ENCODE measurements at places on chromosomes 12 and 14.

- DNase-seq = peak; percentile 54
Observed at GRCh38 chr14:93103392-93104080, 12.2 kb downstream of the ITPK1 start.

DNA sequence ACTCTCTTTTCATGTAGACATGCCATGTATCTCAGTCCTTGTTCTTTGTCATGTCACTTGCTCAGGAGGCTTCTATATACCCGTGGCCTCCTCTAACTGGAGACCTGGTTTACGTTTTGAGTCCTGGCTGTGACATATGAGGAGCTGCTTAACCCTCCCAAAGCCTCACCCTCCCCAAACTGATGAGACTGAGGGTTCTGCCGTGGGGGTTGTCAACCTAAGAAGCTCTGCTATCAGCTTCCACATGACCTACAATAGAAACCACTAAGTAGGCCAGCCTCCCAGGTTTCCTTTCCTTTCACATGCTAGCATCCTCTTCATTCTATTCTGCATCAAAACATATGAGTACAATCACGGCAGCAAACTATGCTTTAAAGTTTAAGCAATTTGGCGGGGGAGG is 76.8 kb upstream of the WSCD2 start:
- no peak for DNase-seq

GRCh38 chr12:14283489-14284144 is 81.9 kb upstream of the ATF7IP start:
- DNase-seq = no peak

GRCh38 chr12:12818701-12819100 is 5.6 kb downstream of the DDX47 start:
- DNase-seq = no peak

- DNase-seq = no peak
Observed at GRCh38 chr12:101086490-101087135, 123.4 kb downstream of the SLC5A8 start.

GRCh38 chr12:6964605-6965025 is 5.8 kb downstream of the PHB2 start:
- no peak for DNase-seq

- no peak for DNase-seq
Observed at GRCh38 chr14:36807727-36808126, 146.1 kb downstream of the PAX9 start.

- DNase-seq = no peak
Observed at GRCh38 chr14:68937471-68938270, 41.4 kb downstream of the ACTN1 start.

DNA sequence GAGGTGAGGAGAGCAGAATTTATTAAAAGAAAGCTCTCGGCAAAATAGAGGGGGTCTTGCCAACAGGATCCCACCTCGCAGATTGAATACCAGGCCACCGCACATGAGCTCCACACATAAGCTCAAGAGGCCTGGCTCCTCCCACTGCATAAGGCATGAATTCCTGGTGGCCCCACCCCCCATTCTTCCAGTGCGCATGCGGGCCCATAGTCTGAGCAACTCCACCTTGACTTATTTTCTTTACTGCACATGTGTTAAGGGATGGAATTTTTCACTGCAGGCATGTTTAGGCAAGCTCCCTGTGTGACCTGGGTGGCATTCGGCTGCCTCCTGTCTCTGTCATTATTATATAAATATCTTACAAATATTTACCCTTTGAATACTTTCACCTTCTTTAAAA is 412.5 kb downstream of the RMST start:
- DNase-seq = no peak

GRCh38 chr12:45298721-45299692 is 83.1 kb downstream of the ANO6 start:
- DNase-seq = no peak

- DNase-seq = no peak
Observed at GRCh38 chr12:102201436-102202061, 3.9 kb upstream of the PMCH start.

DNA sequence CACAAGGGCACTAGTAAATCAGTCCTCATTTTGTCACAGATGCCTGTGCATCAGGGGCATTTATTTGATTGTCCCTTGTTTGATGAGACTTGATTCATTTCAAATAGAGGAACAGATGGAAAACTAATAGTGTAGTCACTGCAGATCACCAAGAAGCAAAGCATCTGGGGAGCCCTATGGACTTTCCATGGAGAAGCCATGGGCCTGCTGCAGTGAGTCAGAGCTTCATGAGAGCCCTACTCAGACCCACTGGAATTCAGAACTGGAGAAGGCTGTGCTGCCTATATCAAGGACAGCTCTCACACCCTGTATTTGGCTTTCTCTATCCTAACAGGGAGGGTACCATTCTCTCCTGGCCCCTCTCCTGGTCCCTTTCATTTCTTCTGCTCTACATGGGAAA is 126.2 kb downstream of the GRIP1 start:
- no peak for DNase-seq

- no peak for DNase-seq
Observed at GRCh38 chr14:34964977-34965764, 17.6 kb upstream of the SRP54 start.

DNA sequence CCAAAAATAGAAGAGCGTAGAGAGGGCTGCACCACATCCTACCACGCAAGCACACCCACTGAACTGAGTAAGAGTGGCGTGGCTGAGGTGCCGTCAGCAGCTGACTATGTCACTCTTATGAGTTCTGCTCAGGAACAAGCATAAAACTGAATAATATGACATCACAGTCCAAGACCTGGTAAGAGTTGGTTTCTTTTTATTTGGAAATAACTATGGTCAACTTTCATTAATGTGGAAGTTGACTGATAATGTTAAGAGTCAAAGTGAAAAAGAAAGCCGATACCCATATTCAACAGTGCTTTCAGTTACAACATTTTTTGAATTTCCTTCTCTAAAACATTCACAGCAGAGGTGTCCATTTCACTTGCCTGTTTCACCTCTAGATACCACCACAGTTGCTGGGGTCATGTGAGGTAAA is 44.6 kb downstream of the GNS start:
- no peak for DNase-seq

GRCh38 chr14:34496679-34497513 is 34.9 kb upstream of the SPTSSA start:
- DNase-seq = no peak

DNA sequence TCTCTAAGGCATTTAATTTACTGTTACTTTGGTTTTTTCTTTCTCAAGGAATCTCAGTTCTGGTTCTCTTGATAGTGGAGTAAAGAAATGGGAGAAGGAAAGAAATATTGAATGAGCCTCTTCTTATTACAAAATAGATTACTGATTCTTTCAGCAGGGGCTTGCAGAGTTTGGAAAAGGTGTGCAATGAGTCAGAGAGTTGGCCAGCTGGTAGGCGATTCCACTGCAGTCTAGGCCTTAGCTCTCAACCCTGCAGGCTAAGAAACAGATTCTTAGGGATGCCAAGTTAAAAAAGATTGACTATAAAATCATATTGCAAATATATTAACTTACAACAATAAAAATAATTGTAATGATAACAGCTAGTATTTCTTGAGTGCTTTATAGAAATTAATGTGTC is 25.8 kb downstream of the NR1H4 start:
- DNase-seq = no peak

DNA sequence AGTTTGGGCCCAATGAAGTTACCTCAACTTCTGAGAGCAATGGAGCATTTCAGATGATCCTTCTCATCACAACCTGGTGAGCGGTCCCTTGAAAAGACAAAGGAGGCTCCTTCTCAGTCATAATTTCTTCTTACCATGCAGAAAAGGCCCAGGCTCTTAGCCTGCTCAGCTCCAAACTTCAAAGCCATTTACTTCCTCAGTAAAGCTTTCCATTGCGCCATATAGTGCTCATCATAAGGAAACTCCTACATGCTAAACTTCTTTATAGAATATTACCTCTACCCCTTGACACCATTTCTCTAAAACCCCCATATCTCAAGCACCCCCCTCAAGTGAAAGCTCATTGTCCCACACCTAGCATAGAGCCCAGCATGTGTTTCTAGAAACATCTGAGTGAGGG is 127.1 kb downstream of the GTF2A1 start:
- DNase-seq = no peak

GRCh38 chr12:19223018-19223417 is 93.5 kb downstream of the PLEKHA5 start:
- no peak for DNase-seq

DNA sequence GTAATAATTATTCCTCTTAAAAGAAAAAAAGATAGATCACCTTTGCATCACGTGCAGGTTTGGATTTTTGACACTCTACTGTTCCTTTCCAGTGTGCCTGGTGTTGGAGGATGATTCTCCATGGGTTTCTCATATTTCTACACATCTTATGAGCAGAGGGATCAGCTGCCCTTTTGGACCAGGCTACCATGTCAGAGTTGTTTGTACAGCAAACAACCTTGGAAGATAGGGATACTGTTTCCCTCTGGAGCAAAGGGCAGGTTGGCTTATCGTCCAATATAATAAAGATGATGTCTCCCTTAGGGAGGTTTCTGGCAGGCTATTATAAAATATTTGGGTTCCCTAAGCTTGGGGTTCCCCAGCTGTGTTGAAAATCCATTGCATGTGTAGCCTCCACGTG is 42.1 kb downstream of the DAO start:
- DNase-seq = no peak

DNA sequence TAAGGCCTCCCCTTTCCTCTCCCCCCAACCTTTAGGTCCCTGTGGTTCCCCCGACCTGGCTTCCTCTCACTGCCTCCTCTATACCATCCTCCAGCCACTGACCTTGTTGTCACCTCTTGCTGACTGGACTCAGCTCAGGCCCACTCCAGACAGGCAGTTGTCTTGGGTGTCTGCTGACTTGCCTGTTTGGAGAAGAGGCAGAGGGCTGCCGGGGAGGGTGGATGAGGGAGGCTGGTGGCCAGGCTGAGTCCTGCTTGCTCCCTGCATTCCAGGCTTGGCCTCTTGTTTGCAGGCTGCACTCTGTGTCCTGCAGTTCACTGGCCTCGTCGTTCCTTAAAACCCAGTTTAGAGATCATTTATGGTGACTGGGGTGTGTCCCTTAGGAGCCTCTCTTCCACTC is 31.0 kb upstream of the RD3L start:
- DNase-seq = no peak

Data from activated effector memory CD4-positive, alpha-beta T cell treated with Interleukin-2 at 50 U/mL for 16 hours (primary cell).